BE2C (cell line): ENCODE measurements at places on chromosomes 4 and X.

DNA sequence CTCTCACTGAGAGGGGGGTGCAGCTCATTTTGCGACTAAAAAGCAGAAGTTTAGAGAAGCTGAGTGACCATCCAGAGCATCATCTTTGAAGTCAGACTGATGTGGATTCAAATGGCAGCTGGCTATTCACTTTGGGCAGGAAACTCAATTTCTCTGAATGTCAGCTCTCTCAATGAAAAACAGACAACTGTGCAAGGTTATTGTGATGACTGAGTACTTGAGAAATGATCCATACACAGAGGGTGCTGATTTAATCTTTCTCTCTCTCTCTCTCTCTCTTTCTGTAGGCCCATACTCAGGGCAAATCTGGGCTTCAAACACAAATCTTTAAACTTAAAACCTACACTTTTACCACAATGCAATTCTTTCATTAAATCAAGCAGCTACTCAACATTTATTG, 185.8 kb upstream of the SLIT2 start:
- no peak for DNase-seq

- no peak for DNase-seq
Observed at GRCh38 chr4:128924951-128925350, 115.5 kb downstream of the JADE1 start.

GRCh38 chr4:182169987-182170386, 73.2 kb upstream of the TENM3 start:
- DNase-seq = no peak

- DNase-seq = no peak
Observed at GRCh38 chrX:82335772-82336171, 1133.9 kb downstream of the SH3BGRL start.

- no peak for DNase-seq
Observed at GRCh38 chr4:159607809-159608208, 504.9 kb downstream of the RAPGEF2 start.

DNA sequence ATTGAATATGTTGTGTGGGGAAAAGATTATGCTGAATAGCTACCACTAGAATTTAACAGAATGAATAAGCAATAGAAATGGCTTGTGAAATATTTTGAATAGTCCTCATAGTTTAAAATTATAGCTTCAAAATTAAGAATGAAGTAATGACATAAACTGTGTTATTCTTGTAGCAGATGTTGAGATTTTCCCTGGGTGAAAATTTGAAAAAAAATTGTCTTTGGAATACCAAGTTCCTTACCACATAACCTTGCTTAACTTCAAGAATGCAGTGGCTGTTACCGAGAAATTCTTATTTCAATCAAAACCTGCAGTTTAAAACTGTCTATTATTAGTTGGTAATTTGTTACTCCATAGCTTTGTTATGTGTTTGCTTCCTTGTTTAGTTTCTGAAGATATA, 1268.6 kb downstream of the RAPGEF2 start:
- DNase-seq = no peak

- DNase-seq = no peak
Observed at GRCh38 chr4:27701606-27702005, 841.0 kb downstream of the STIM2 start.

- DNase-seq = peak; percentile 84
Observed at GRCh38 chr4:128863312-128864075, 54.0 kb downstream of the JADE1 start.

DNA sequence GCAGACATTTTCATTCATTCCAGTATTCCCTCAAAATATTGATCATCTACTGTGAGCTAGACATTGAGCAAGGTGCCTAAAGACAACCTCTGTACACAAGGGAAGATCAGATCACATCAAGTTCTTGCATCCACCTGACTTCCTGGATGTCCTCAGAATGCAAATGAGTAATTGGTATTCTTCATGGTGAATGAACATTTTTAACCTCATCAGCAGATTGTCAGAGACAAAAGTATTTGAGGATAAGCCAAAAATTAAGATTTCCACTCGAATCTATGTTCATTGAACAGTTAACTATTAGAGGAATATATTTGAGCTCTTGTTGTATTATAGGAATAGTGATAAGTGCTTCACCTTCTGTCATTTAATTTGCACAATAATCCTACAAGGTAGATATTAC, 1.3 kb downstream of the SMARCAD1 start:
- DNase-seq = no peak

DNA sequence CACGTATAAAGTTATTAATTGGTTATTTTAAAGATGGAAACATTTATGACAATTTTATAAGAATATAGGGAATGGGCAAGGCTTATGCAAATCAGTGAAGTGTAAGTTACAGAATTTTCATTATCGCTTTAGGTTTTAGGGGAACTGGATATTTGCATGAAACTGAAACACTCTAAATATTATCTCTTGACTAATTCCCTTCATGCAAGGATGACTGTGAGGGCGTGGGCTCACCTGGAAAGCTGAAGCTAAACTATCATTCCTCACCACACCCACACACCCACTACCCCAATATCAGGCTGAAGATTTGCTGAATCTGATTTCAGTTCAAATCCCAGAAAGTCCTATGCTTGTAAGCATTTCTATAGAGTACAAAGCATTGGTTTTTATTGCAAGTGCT, 81.7 kb upstream of the ARHGAP24 start:
- DNase-seq = no peak

GRCh38 chr4:73847526-73848182, 5.4 kb upstream of the PF4V1 start:
- no peak for DNase-seq

DNA sequence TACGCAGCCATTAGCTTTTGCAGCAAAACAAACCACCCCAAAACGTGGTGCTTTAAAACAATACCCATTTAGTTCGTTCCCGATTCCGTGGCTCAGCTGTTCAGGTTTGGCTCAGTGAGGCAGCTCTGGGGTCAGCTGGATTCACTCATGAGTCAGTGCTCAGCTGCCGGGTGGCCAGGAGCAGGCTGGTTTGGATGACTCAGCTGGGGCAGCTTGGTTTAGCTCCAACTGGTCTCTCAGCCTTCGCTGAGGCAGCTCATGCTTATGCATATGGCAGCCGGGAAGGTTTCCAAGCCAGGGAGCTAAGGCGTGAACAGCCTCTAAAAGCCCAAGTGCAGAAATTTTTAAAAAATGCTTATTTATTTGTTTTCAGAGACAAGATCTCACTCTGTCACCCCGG, 13.3 kb upstream of the CD99 start:
- no peak for DNase-seq

GRCh38 chrX:149512225-149512885, 7.2 kb upstream of the IDS start:
- DNase-seq = peak; percentile 65

DNA sequence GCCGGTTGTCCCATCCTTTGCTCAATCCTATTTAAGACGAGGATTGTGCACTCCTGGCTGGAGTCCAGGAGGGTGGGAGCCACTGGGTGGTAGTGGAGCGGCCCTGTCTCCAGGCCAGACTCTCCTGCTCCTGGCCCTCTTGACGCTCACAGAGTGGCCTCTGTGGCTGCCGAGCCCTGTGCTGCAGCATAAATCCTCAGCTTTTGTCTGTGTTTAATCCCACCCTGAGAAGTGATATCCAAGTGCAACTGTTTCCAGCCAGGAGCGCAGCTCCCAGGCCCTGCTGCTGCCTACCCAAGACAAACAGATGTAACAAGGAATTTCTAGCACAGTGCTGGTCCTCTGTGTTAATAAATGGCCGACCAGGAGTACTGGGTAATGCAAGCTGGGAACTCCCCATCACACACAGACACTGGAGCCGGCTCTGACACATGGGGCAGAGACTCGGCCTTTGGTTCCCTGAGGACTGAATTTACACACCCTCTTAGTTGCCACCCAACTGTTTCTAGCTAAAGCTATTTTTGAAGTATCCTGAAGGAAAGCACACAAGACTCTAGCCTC, 85.3 kb downstream of the GATB start:
- peak; percentile 53 for DNase-seq

DNA sequence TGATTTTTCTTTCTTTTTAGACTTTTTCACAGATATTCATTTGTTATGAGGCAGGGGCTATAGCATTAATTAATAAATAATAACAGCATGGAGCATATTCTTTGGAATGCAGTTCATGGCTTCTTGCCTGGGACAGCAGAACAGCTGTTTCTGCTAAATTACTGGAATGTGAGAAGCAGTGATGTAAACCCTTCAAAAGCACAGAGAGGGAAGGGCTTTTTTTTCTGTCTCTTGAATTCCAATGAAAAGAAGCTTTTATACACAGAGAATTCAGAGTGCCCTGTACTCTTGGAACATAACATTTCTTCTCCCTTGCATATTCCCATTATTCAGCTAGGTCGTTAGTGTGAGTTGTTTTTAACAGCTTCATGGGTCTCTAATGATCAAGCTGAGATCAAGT, 28.5 kb upstream of the ANK2 start:
- DNase-seq = no peak

- DNase-seq = no peak
Observed at GRCh38 chrX:123487236-123487635, 245.6 kb downstream of the THOC2 start.

DNA sequence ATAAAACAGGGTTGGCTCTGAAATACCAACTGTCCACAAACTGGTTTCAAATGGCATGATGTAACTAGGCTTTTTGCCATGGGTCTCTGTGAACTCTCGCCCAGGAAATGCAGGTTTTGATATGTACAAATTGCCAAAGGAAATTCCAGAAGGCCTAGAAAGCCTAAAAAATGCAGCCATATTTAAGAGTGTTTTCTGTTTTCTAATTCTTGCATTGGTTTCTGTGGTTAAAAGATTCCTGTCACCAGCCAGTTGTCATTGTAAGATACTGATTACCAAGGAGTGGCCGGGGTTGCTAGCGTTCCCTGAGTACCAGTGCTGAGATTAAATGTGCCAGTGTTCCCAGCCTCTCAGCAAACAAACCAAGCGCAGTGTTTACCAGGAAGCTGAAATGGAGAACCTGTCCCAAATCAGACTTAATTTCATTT, 53.9 kb upstream of the SORBS2 start:
- DNase-seq = no peak

- no peak for DNase-seq
Observed at GRCh38 chr4:69493515-69493914, 2.2 kb downstream of the UGT2B4 start.

DNA sequence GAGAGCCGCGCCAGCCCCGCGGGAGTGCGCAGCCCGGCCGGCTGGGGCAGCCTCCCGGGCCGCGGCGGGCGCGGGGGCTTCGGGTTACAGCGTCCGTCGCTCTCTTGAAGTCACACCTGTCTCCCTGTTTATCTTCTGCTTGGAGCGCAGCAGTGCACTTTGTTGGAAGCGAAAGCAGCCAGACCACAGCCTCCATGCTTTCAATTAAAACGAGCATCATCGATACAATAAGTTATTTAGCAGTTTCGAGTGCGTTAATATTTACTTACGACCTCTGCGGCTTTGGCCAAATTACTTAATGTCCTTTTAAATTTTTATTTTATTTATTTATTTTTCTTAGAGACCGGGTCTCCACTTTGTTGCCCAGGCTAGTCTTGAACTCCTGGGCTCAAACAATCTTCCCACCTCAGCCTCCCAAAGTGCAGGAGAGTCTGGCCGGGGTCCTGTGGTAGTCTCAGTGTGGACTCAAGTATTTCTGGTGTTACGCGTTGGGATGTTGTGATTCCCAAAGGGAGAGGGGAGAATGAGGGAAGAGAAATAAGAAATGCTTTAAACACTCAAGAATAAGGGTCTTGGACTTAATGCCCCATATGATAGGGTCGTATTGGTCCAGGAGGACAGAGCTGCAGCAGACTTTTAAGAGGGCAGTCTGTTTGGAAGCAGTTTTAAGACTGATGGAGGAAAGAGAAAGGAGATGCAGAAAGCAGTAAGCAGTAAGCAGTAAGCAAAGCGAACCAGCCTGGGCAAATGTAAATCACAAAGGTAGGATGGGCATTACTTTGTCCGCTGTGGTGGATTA, 504 bp upstream of the PDLIM3 start:
- no peak for DNase-seq

DNA sequence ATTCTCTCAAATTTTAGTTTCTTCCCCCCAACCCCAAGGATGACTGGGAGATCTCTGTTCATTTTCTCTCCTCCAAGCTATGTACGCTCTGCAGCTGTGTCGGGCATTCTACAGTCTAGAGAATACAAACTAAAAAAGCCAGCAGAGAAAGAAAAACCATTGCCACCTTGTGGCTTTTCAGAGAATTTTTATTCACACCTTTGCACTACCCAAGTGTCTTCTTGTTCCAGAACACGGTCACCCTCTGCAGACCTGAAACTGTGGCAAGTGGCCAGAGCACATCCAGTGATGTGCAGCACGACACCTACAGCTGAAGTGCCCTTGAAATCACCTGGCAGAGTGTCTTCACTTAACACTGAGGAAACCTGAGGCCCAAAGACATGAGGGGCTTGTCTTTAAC, 68.6 kb downstream of the CHST7 start:
- no peak for DNase-seq

GRCh38 chr4:115357776-115358175, 244.4 kb upstream of the NDST4 start:
- no peak for DNase-seq
